ENCODE measurements at places on chromosomes 16 and 17. TPM values are rescaled to one million over a fixed set of nuclear protein-coding genes. Genes with fewer than 3 reads are reported as not detected.
A peak's percentile ranks its signal among the peaks of the same experiment; 100 is the strongest.

Gene FBXL19
- 5.1 TPM for total RNA-seq

Gene FSCN2
- total RNA-seq, result 11.9 TPM

Gene RPRML
- not detected for total RNA-seq

Gene EIF5A
- total RNA-seq, result 210 TPM

Gene C16orf86
- total RNA-seq, result 2.0 TPM

Gene KCTD11
- 3.4 TPM for total RNA-seq

Gene CBFB
- total RNA-seq, result 27.0 TPM

Gene PRSS21
- total RNA-seq, result 0.60 TPM

Gene SDR42E1
- total RNA-seq, result 4.4 TPM

Gene LONP2
- 43.7 TPM for total RNA-seq

Gene KRT32
- not detected for total RNA-seq

Gene SCIMP
- 2.2 TPM for total RNA-seq

GRCh38 chr17:62716834-62717588 is 89.5 kb downstream of the MRC2 start:
- H3K36me3 ChIP-seq, result no peaks in the 10 kb centered on the region
- no peaks in the 10 kb centered on the region for H3K4me1 ChIP-seq
- no peak overlapping the region for H3K27ac ChIP-seq
- H3K4me3 ChIP-seq, result no peak overlapping the region
- no peaks in the 10 kb centered on the region for H3K27me3 ChIP-seq

DNA sequence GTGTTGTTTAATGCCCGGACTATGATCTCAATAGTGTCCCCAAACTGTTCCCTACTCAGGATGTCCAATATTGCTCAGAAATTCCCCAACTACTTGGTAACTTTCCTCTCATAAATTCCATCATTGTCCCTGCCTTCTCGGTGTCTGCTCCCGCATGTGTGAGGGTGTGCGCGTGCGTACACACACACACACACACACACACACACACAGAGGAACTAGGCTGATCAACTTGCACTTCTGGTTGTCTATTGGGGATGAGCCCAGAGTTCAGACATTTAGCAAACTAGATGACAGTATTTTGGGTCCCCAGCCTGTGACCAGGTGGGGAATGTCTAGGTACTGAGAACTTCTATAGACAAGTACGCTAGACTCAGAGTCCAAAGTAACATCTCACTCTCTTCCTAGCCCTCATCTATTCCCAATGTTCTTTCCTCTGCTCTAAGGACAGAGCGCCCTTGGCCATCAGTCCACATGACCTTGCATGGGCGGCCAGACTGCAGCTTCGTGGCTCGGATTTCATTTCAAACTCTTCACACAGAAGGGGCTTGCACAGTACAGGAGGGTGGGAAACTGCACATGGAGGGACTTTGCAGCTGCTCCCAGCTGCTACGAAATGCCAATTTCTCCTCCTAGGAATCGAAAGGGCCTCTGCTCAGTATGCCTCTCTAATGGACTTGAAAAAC is 5.3 kb downstream of the HS3ST3A1 start:
- DNase-seq, result no peak
- H3K4me1 ChIP-seq, result no peaks in the 10 kb centered on the region
- no peak overlapping the region for H3K27ac ChIP-seq
- H3K36me3 ChIP-seq, result no peaks in the 10 kb centered on the region

GRCh38 chr16:48176635-48177408 is 21.0 kb upstream of the ABCC12 start:
- H3K27ac ChIP-seq, result no peak overlapping the region
- DNase-seq, result no peak
- no peak overlapping the region for H3K4me3 ChIP-seq

- peak overlapping the region; percentile 49 for H3K4me3 ChIP-seq
- H3K36me3 ChIP-seq, result peaks cover 6% of the 10 kb centered on the region
- no peaks in the 10 kb centered on the region for H3K27me3 ChIP-seq
- H3K27ac ChIP-seq, result peak overlapping the region; percentile 59
- no peak for DNase-seq
Observed at GRCh38 chr17:60077672-60078519, 825 bp downstream of the HEATR6 start.

- H3K4me1 ChIP-seq, result no peaks in the 10 kb centered on the region
- no peaks in the 10 kb centered on the region for H3K36me3 ChIP-seq
- no peak for DNase-seq
- H3K27me3 ChIP-seq, result no peaks in the 10 kb centered on the region
- no peak overlapping the region for H3K4me3 ChIP-seq
Observed at GRCh38 chr17:66483906-66484305, 181.5 kb downstream of the PRKCA start.

- no peaks in the 10 kb centered on the region for H3K4me1 ChIP-seq
- H3K36me3 ChIP-seq, result no peaks in the 10 kb centered on the region
- DNase-seq, result no peak
- no peak overlapping the region for H3K27ac ChIP-seq
- no peak overlapping the region for H3K4me3 ChIP-seq
Observed at GRCh38 chr17:36823850-36824677, 113.2 kb upstream of the LHX1 start.

DNA sequence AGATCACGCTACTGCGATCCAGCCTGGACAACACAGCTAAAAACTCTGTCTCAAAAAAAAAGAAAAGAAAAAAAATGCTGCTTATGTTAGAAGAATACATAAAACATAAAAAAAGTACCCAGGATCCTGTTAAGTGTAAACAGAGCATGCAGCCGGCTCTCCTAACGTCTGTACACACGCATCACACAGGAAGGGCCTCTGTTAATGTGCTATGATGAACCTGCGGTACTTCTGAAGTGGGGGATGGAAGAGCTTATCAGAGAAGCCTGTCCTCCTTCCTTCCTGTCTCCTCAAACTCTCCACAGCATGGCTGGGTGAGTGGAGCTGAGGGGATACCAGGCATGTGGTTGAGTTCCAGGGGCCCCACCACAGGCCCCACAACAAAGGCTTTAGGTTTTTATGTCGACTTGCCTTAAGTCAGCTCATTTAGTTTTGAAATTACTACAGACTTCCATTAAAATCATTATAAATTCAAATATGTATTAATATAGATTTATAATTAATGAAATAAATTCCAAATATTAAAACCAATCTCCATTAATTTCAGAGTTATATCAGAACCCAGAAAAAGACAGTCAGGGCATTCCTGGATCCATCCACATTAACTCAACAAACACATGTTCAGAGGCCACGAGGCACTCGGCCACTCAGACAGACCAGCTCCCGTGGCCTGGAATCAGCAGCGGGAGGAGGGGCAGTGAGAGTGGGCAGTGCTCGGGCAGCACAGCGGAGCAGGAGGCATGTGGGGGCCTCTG is 11.7 kb downstream of the CCDC57 start:
- H3K4me3 ChIP-seq, result no peak overlapping the region
- H3K4me1 ChIP-seq, result no peaks in the 10 kb centered on the region
- H3K36me3 ChIP-seq, result peaks cover 26% of the 10 kb centered on the region
- DNase-seq, result no peak
- no peak overlapping the region for H3K27ac ChIP-seq

DNA sequence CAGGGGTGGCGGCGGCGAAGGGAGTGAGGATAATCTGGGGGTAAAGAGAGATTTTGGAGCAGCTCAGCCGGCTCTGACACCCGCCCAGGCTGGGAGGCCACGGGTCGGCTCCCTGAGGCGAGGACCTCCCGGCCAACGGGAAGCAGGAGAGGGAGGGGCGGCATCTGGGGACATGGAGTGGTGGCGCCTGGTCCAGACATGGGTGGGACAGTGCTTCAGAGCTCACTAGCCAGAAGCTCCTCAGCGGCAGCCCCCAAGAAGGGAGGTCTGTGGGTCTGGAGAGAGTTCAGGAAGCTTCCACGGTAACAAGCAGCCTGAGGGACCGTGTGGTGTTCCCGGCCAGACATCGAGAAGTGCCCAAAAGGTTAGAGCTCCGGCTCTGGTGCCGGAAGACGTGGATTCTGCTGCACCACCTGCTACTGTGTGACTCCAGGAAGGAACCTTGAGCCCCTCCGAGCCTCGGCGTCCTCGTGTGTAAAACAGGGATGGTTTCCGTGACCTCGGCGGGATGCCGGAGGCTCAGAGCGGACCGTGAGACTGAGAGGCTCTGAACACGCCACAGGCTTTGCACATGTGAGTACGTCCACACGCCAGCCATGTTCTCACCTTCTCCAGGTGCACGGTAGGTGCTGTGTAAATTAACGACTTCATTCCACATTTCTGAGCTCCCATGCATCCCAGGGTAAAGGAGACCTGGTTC is 56.9 kb downstream of the TIMM22 start:
- no peak overlapping the region for H3K27ac ChIP-seq
- no peaks in the 10 kb centered on the region for H3K4me1 ChIP-seq
- H3K4me3 ChIP-seq, result no peak overlapping the region
- H3K27me3 ChIP-seq, result no peaks in the 10 kb centered on the region
- H3K36me3 ChIP-seq, result no peaks in the 10 kb centered on the region
- no peak for DNase-seq

DNA sequence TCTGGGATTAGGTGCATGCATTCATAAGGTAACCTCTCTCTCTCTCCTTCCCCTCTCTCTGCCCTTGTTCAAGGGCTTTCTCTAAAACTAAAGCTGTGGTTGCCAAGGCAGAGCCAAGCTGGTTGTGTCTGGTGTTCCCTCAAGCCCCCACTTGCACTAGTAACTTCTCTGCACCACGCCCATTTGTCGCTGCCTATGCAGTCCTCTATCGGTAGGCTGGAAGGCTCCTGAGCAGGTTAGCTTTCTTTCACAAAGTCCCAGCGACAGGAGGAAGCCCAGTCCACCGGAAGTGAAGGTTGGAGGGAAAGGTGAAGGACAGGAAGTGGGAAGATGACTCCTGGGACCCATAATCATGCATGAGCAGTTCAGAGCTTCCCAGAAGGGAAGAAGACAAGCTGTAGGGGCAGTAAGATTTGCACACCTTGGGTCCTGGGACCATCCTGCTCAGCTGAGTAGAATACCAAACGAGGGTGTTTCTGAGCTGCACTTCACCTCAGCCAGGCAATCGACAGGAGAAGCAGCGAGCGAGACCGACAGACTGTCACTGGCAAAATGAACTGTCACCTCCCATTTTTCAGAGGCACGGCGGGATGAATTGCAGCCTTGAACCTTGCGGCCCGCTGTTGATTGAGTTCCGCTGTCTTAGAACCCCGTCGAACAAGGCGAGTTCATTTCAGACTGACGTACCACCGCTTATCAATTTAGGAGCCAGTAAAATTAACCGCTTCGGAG is 14.7 kb upstream of the SKAP1 start:
- DNase-seq, result no peak
- H3K4me1 ChIP-seq, result no peaks in the 10 kb centered on the region
- H3K36me3 ChIP-seq, result no peaks in the 10 kb centered on the region
- no peak overlapping the region for H3K4me3 ChIP-seq
- no peak overlapping the region for H3K27ac ChIP-seq

- no peaks in the 10 kb centered on the region for H3K36me3 ChIP-seq
- peaks cover 61% of the 10 kb centered on the region for H3K4me1 ChIP-seq
- H3K27me3 ChIP-seq, result no peaks in the 10 kb centered on the region
- no peak overlapping the region for H3K4me3 ChIP-seq
- no peak overlapping the region for H3K27ac ChIP-seq
- peak; percentile 45 for DNase-seq
Observed at GRCh38 chr16:31132303-31132979, 3.1 kb downstream of the PRSS8 start.

DNA sequence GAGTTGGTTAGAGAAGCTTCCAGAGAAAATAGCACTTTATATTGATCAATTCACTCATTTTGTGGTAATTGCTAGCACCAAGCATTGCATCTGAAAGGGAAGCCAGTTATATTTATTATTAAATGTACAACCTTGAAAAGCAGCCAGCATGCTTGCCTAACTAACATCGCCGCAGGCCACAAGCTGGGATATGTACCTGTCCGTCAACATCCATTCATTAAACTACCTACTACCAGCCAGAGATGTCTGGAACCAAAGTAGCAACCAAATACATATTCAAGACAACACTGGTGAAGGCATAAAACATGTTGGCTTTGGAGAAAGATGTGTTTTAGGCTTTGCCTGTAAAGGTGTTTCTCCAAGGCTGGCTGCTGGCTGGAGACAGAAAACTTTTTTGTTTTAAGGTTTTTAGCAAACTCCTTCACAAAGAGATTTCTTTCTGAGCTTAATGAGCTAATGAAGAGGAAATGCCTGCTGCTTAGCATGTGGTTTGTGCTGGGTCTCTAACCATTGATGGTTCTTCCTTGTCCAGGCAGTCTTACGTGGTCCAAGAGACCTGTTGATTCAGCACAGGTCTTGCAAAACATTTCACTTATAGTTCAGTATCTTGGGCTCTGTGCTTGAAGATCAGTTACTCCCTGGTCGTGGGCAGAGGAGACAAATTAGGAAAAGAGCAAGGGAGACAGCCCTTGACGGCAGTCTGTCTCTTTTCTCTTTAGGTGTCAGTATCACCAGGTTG is 3.1 kb downstream of the ITPRIPL2 start:
- no peak overlapping the region for H3K4me3 ChIP-seq
- H3K27ac ChIP-seq, result no peak overlapping the region
- H3K36me3 ChIP-seq, result no peaks in the 10 kb centered on the region
- H3K4me1 ChIP-seq, result peaks cover 30% of the 10 kb centered on the region

- no peak overlapping the region for H3K4me3 ChIP-seq
- no peaks in the 10 kb centered on the region for H3K36me3 ChIP-seq
- DNase-seq, result no peak
Observed at GRCh38 chr16:86751076-86752030, 173.0 kb downstream of the FOXL1 start.

DNA sequence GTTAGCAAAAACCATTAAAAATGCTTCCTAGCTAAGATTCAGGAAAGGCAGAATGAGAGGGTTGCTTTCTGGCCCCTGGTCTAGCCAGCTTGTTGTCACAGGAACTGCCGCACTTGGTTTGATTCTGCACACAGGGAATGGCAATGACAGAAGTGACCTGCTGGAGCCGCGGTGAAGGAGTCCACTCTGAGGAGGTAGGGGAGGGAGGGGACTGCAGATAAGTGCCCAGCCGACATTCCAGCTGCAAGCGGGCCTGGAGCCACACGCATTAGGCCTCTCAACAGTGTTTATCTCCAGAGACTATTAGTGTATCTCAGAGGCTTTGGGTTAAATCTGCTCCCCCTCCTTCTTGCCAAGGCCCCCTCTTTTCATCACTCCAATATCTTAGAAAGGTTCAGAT is 38.6 kb downstream of the CDRT15 start:
- no peak overlapping the region for H3K4me3 ChIP-seq
- DNase-seq, result peak; percentile 50
- H3K36me3 ChIP-seq, result no peaks in the 10 kb centered on the region
- H3K4me1 ChIP-seq, result no peaks in the 10 kb centered on the region
- H3K27me3 ChIP-seq, result no peaks in the 10 kb centered on the region
